ENCODE measurements at places on chromosomes 11 and 22. TPM values are rescaled to one million over a fixed set of nuclear protein-coding genes. Genes with fewer than 3 reads are reported as not detected.

Gene APBB1
- 222 TPM for total RNA-seq

Gene OR8G1
- not detected for total RNA-seq

Gene CNIH2
- 79.2 TPM for total RNA-seq

Gene DRICH1
- total RNA-seq = 1.6 TPM

Gene RIMBP3B
- total RNA-seq = 0.63 TPM

Gene BTBD18
- total RNA-seq = not detected

Gene TMEM132A
- total RNA-seq = 139 TPM

Gene UPK3A
- not detected for total RNA-seq

Gene OR4D10
- total RNA-seq = not detected

Gene C11orf52
- total RNA-seq = not detected

Gene SCN2B
- total RNA-seq = 3.4 TPM

Gene OR52I1
- total RNA-seq = not detected

Gene GAB2
- 34.1 TPM for total RNA-seq

Gene RASD2
- 0.94 TPM for total RNA-seq

Gene STK33
- 5.3 TPM for total RNA-seq

Gene LRP4
- total RNA-seq = 13.8 TPM

Gene HYOU1
- 40.1 TPM for total RNA-seq

Gene HEPN1
- total RNA-seq = not detected

Gene CLDN5
- 67.0 TPM for total RNA-seq

Gene WBP2NL
- total RNA-seq = 14.4 TPM

Gene C11orf91
- total RNA-seq = not detected

Gene CYP2R1
- total RNA-seq = 48.8 TPM

Gene ARHGAP1
- total RNA-seq = 36.0 TPM

Gene RBMXL2
- 0.31 TPM for total RNA-seq

Gene MAFF
- 3.4 TPM for total RNA-seq

Gene POLD3
- 27.9 TPM for total RNA-seq

Gene C11orf97
- not detected for total RNA-seq

Gene TRIM51
- total RNA-seq = not detected

Gene APOL3
- 0.94 TPM for total RNA-seq

Measured in parietal lobe (tissue), 2 donors.